Glutamatergic neuron (in vitro differentiated cells): ENCODE measurements at places on chromosomes 1 and 21. TPM values are rescaled to one million over a fixed set of nuclear protein-coding genes. Genes with fewer than 3 reads are reported as not detected.
A peak's percentile ranks its signal among the peaks of the same experiment; 100 is the strongest.

The C1orf116 gene
- total RNA-seq: not detected

DNA sequence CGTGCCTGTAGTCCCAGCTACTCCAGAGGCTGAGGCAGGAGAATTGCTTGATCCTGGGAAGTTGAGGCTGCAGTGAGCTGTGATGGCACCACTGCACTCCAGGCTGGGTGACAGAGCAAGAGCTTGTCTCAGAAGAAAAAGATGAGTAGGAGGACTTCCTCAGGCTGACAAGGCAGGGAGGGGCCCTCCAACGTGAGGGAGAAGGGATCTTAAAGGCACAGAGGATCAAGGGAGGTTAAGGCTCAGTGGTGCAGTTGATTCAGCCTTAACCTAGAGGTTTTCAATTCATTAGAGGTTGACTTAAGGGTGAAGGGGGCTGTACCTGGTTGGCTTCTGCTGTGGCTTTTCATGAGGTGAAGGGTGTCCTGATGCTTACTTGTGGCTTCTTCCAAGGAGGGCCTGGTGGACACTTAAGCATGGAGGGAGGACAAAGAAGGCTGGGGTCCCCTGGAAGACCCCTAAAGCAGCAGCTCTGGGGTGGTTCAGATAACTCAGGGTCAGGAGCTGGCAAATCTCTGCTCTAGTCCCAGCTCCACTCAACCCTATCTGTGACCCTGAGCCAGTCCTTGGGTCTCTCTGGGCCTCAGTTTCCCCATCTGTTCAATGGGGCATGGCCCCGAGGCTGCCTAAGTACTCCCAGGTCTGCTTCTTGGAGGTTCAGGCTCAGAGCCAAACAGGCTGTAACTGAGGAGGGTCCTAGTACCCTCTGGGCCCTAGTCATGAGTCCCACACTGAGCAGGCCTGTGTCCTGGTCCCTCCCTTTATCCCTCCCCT is 6.3 kb downstream of the EXTL1 start:
- no peak for DNase-seq
- peaks cover 4% of the 10 kb centered on the region for H3K27me3 ChIP-seq
- H3K4me1 ChIP-seq: peaks cover 3% of the 10 kb centered on the region
- no peak overlapping the region for H3K27ac ChIP-seq

DNA sequence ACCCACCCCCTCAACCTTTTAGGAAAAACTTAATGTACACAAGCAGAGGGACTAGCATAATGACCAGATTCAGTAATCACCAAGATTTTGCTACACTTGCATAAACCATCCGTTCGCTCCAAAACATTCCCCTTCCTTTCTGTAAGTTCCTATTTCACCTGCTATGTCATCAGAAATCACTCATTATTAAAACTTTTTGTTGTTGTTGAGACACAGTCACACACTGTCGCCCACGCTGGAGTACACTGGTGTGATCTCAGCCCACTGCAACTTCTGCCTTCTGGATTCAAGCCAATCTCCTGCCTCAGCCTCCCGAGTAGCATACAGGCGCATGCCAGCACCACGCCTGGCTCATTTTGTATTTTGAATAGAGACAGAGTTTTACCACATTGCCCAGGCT is 3.4 kb downstream of the MRPL20 start:
- no peaks in the 10 kb centered on the region for H3K36me3 ChIP-seq
- peaks cover 8% of the 10 kb centered on the region for H3K4me1 ChIP-seq
- peaks cover 8% of the 10 kb centered on the region for H3K27me3 ChIP-seq
- H3K27ac ChIP-seq: peak overlapping the region; percentile 70

GRCh38 chr1:115013792-115014191 is 15.8 kb upstream of the TSHB start:
- H3K36me3 ChIP-seq: no peaks in the 10 kb centered on the region
- DNase-seq: no peak
- no peaks in the 10 kb centered on the region for H3K27me3 ChIP-seq
- H3K4me3 ChIP-seq: no peak overlapping the region
